ENCODE measurements at places on chromosomes 7 and 10.

GRCh38 chr7:116340201-116340847 lies 130.0 kb downstream of the TES start:
- DNase-seq = no peak

- no peak for DNase-seq
Measured at GRCh38 chr7:89401099-89401498, 605.6 kb upstream of the TEX47 start.

DNA sequence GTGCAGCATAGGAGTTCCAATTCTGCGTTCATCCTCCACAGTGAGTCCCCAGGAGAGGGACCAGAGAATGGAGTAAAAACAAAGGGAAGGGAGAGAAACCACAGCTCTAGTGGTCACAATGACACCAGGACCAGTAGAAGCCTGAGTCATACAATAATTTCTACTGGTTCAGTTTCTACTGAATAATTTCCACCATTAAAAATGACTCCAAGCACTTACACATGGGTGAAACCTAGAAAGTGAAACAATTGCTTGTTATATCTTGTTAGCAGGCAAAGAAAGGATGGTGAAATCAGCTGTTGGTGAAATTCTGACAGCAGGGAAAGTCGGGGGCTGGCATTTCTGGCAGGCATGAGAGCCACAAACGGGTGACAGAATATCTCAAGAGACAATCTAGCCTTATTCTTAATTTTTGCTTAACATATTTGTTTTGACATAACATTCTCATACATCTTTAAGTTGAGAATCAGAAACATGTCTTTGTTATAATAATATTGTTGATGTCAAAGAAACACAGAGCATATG lies 1065.8 kb upstream of the C7orf33 start:
- DNase-seq = no peak

GRCh38 chr7:4762121-4763055 lies 13.0 kb upstream of the AP5Z1 start:
- no peak for DNase-seq

DNA sequence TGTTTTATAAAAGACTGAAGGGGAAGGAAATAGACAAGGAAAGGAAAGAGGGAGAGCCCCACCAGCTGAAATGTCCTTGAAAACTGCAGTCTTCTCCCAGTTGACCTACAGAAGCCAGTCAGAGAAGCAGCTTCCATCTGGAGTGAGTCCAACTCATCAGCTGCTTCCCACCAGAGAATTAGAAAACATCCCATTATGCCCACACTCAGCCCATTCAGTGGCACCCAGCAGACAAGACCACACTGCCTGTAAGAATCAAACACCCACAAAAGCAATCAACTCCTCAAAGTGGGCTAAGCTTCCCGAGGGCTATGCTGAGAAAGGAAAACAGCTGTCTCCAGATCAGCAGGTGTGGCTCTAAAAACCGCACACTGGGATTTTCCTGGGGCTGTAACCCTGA lies 29.6 kb upstream of the TMEM213 start:
- DNase-seq = no peak

DNA sequence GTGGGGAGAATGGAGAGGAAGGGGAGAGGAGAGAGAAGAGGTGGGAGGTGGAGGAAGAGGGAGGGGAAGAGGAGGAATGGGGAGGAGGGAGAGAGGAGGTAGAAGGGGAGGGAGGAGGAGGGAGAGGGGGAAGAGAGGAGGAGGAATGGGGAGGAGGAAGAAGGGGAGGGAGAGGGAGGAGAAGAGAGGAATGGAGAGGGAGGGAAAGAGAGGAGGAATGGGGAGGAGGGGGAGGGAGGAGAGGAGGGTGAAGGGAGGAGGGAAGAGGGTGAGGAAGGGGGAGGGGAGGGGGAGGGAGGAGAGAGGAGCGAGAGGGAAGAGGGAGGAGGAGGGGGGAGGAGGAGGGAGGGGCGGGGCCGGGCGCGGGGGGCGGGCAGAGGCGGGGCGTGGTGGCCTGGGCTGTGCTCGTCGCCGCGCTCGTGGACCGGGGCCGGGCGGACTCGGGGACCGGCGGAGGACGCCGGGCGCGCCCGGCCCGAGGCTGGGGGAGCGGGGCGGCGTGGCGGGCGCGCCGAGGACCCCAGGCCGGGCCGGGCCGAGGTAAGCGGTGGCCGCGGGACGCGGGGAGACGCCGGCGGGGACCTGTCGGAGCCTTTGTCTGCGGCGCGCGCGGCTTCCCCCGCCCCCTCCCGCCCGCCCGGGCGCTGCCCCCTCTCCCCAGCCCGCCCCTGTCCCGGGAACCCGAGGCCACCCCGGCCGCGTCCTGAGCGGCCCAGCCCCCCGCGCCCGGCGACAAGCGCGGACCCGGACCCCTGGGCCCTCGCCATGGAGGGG lies at the start of gene SLC29A4:
Gene SLC29A4 (plus strand): TSS at position 401 of the 774 bp plus-strand sequence. CDS start 4,874 bp downstream, outside the sequence.
- DNase-seq = no peak

Measured in activated CD8-positive, alpha-beta memory T cell treated with anti-CD3 and anti-CD28 coated beads, Interleukin-2, amount 50 U/mL, for 4 hours (primary cell).